Endothelial cell of umbilical vein (primary cell): ENCODE measurements at places on chromosomes 3 and 15. TPM values are rescaled to one million over a fixed set of nuclear protein-coding genes. Genes with fewer than 3 reads are reported as not detected.

GRCh38 chr3:185744997-185745843 lies 79.6 kb downstream of the IGF2BP2 start:
- no peaks in the 10 kb centered on the region for H3K36me3 ChIP-seq
- H3K27me3 ChIP-seq: no peaks in the 10 kb centered on the region
- DNase-seq: peak; percentile 81
- H3K4me3 ChIP-seq: no peak overlapping the region
- peak overlapping the region; percentile 79 for H3K27ac ChIP-seq

DNA sequence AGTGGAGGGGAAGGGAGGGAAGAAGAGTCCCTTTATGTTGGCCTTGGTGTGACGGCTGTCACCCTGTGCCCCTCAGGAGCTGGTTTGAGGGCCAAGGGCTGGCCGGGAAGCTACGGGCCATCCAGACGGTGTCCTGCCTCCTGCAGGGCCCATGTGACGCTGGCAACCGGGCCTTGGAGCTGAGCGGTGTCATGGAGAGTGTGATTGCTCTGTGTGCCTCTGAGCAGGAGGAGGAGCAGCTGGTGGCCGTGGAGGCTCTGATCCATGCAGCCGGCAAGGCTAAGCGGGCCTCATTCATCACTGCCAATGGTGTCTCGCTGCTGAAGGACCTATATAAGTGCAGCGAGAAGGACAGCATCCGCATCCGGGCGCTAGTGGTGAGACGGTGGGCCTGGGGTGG lies 8.1 kb upstream of the RCCD1 start:
- no peak overlapping the region for H3K4me3 ChIP-seq
- H3K27me3 ChIP-seq: no peaks in the 10 kb centered on the region
- H3K27ac ChIP-seq: no peak overlapping the region
- H3K4me1 ChIP-seq: peaks cover 10% of the 10 kb centered on the region
- no peak for DNase-seq
- peaks cover 62% of the 10 kb centered on the region for H3K36me3 ChIP-seq

DNA sequence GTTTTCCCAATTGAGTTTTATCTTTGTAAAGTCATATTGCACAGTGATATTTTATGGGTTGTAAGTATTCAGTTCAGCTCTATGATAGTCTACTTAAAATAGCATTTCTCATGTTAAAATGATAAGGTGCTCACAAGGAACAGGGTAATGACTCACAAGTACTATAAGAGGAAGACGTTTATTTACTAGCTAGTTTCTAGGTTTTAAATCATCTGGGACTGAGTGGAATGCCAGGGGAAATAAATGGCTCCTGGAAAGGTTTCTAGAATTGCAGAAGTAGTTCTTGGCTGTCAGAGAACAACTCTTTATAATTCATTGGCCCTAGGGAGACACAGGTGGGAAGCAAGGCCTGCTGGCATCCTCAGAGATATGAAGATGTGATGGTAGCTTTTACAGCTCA lies 112.8 kb downstream of the CHDH start:
- no peak overlapping the region for H3K4me3 ChIP-seq
- H3K27ac ChIP-seq: no peak overlapping the region
- H3K27me3 ChIP-seq: no peaks in the 10 kb centered on the region
- H3K4me1 ChIP-seq: no peaks in the 10 kb centered on the region
- H3K36me3 ChIP-seq: no peaks in the 10 kb centered on the region

FETUB gene
- total RNA-seq: not detected in 2 replicates

- no peak overlapping the region for H3K27ac ChIP-seq
- no peak overlapping the region for H3K4me3 ChIP-seq
- H3K36me3 ChIP-seq: no peaks in the 10 kb centered on the region
- H3K27me3 ChIP-seq: no peaks in the 10 kb centered on the region
- H3K4me1 ChIP-seq: no peaks in the 10 kb centered on the region
Observed at GRCh38 chr3:172698631-172699030, 12.2 kb downstream of the NCEH1 start.

DNA sequence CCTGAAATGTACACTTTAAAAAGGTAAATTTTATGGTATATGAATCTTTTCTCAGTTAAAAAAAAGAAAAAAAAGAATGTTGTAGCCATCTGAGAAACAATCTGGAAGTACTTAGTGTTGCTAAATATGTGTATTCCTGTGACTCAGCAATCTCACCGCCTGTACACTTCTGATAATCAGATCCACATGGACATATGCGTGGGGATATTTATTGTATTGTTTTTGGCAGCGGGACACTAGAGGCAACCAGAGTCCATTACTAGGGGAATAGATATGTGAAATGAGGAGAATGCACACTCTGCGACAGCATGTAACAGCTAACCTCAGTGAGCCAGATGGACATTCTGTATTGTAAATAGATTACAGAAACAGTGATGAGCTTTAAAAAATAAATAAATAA lies 65.4 kb downstream of the AQP9 start:
- H3K4me3 ChIP-seq: no peak overlapping the region
- no peaks in the 10 kb centered on the region for H3K36me3 ChIP-seq
- peak overlapping the region; percentile 49 for H3K27ac ChIP-seq
- DNase-seq: peak; percentile 93
- peaks cover 24% of the 10 kb centered on the region for H3K4me1 ChIP-seq

DNA sequence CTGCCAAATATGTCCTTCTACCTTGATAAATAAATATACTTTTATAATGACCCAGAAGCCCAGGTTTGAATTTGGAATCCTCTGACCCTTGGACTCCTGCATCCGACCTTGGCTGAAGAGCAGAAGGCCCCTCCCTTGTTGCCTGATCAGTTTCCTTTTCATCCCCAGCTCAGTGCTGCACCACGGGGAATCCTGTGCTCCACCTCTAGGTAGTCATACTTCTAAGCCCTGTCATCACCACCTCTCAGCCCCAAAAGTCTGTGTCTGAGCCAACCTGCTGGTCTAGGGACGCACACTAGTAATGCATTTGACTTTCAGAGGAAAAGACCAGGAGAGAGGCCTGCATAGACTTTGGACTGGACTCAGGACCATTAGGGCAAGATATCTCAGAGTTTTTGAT lies 310.6 kb downstream of the NLGN1 start:
- no peaks in the 10 kb centered on the region for H3K27me3 ChIP-seq
- no peak for DNase-seq
- no peak overlapping the region for H3K4me3 ChIP-seq
- H3K4me1 ChIP-seq: no peaks in the 10 kb centered on the region

GRCh38 chr3:65576966-65577365 lies 461.8 kb downstream of the MAGI1 start:
- no peaks in the 10 kb centered on the region for H3K27me3 ChIP-seq
- no peak overlapping the region for H3K4me3 ChIP-seq
- H3K27ac ChIP-seq: no peak overlapping the region
- DNase-seq: no peak
- no peaks in the 10 kb centered on the region for H3K4me1 ChIP-seq
- no peaks in the 10 kb centered on the region for H3K36me3 ChIP-seq

- no peak for DNase-seq
- peaks cover 1% of the 10 kb centered on the region for H3K36me3 ChIP-seq
- no peak overlapping the region for H3K27ac ChIP-seq
- H3K4me1 ChIP-seq: no peaks in the 10 kb centered on the region
- no peak overlapping the region for H3K4me3 ChIP-seq
- no peaks in the 10 kb centered on the region for H3K27me3 ChIP-seq
Observed at GRCh38 chr3:179056326-179056725, 15.3 kb downstream of the ZMAT3 start.

KLF15 gene
- total RNA-seq: 1.4 and 3.0 TPM in 2 replicates

- peaks cover 13% of the 10 kb centered on the region for H3K4me1 ChIP-seq
- H3K27ac ChIP-seq: no peak overlapping the region
- H3K27me3 ChIP-seq: no peaks in the 10 kb centered on the region
- no peak for DNase-seq
- H3K4me3 ChIP-seq: no peak overlapping the region
- H3K36me3 ChIP-seq: peaks cover 38% of the 10 kb centered on the region
Observed at GRCh38 chr3:14879211-14879874, 60.6 kb downstream of the FGD5 start.

GCNT3 gene
- total RNA-seq: not detected in 2 replicates

DNA sequence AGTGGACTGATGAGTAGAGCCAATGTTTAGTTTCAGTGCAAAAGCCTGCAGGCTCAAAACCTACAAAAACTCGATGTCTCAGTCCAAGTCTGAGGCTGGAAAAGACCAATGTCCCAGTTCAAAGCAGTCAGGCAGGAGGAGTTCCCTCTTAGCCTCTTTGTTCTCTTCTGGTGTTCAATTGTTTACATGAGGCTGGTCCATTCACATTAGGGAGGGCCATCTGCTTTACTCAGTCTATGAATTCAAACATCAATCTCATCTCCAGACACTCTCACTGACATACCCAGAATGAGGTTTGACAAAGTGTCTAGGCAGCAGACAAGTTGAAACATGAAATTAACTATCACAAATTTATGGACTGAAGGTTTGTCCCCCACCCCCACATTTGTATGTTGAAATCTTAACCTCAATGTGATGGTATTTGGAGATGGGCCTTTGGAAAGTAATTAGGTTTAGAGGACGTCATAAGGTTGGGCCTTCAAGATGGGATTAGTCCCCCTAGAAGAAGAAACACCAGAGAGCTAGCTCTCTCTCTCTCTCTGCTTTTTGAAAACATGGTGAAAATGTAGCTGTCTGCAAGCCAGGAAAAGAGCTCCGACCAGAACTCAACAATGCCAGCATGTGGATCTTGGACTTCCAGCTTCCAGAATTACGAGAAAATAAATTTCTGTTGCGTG lies 438.5 kb upstream of the RGMA start:
- H3K4me1 ChIP-seq: no peaks in the 10 kb centered on the region
- H3K27me3 ChIP-seq: no peaks in the 10 kb centered on the region
- H3K36me3 ChIP-seq: no peaks in the 10 kb centered on the region
- DNase-seq: no peak
- H3K27ac ChIP-seq: no peak overlapping the region
- H3K4me3 ChIP-seq: no peak overlapping the region

GRCh38 chr3:183560607-183561006 lies 5.1 kb upstream of the KLHL6 start:
- DNase-seq: peak; percentile 22
- no peak overlapping the region for H3K27ac ChIP-seq
- H3K4me1 ChIP-seq: peaks cover 37% of the 10 kb centered on the region
- H3K36me3 ChIP-seq: no peaks in the 10 kb centered on the region
- H3K4me3 ChIP-seq: no peak overlapping the region
